HT1080 (cell line): ENCODE measurements at places on chromosomes 7 and 10. TPM values are rescaled to one million over a fixed set of nuclear protein-coding genes. Genes with fewer than 3 reads are reported as not detected.

Gene GRM3
- not detected in 2 replicates for total RNA-seq

GRCh38 chr7:66642186-66642585 is 13.5 kb downstream of the KCTD7 start:
- no peak for DNase-seq

- peak; percentile 57 for DNase-seq
Measured at GRCh38 chr10:63466144-63466935, 563 bp upstream of the JMJD1C start.

- DNase-seq, result no peak
Measured at GRCh38 chr10:128001849-128002248, 94.9 kb downstream of the PTPRE start.

- no peak for DNase-seq
Measured at GRCh38 chr7:101486433-101487104, 123.9 kb downstream of the COL26A1 start.
